ENCODE measurements at places on chromosomes 13 and 19.

- DNase-seq: no peak
Observed at GRCh38 chr13:77511552-77511951, 24.0 kb upstream of the SCEL start.

GRCh38 chr13:96052656-96053002 is 572 bp downstream of the UGGT2 start:
- DNase-seq: no peak

DNA sequence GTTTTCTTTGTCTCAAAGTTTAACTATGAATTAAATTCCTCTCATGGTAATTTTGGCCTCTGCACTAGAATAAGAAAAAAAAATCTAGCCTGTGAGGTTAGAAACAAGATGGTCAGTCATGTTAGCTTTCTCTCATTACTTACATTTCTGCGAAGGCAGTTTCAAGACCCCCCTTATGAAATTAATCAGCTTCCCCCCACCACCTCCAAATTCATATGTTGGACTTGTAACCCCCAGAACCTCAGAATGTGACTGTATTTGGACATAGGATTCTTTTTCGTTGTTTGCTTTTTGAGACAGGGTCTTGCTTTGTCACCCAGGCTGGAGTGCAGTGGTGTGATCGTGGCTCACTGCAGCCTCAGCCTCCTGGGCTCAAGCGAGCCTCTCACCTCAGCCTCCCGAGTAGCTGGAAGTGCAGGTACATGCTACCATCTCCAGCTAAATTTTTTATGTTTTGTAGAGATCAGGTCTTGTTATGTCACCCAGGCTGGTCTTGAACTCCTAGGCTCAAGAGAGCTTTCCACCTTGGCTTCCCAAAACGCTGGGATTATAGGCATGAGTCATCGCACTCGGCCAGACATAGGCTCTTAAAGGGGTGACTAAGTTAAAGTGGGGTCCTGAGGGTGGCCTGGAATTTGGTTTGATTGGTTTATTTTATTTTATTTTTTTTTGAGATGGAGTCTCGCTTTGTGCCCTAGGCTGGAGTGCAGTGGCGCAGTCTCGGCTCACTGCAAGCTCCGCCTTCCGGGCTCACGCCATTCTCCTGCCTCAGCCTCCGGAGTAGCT is 1.4 kb downstream of the PLA2G4C start:
- no peak for DNase-seq

GRCh38 chr19:31146015-31146414 is 203.2 kb downstream of the TSHZ3 start:
- no peak for DNase-seq

DNA sequence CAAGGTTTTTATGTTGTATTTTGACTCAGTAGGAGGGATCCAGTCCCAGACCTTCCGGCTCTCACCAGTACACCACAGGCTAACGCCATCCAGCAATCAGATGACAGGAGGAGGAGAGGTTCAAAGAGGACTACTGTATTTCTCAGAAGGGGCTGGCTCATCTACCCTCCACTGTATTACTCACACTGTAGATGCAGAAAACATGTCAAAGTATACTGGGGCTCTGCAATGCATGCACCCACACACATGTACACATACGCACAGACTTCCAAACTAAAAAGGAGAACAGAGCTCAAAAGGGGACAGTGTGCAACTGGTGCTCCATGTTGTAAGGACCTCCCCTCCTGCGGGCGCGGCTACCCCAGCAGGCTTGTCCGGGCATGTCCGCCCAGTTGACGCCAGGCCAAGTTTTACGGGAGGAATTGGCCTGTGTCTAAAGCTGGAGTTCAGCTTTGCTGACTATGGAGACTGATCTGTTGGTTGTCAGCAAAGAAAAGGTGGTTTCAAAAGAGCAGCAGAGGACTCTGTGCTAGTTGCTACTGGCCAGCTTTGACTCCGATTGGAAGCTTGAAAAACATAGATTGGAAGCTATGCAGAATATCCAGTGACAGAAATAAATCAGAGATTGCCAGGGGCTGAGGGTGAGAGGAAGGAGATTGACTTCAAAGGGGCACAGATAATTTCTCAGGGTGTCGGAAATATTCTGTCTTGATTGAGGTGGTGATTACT is 314.2 kb downstream of the DLEU7 start:
- DNase-seq: no peak

DNA sequence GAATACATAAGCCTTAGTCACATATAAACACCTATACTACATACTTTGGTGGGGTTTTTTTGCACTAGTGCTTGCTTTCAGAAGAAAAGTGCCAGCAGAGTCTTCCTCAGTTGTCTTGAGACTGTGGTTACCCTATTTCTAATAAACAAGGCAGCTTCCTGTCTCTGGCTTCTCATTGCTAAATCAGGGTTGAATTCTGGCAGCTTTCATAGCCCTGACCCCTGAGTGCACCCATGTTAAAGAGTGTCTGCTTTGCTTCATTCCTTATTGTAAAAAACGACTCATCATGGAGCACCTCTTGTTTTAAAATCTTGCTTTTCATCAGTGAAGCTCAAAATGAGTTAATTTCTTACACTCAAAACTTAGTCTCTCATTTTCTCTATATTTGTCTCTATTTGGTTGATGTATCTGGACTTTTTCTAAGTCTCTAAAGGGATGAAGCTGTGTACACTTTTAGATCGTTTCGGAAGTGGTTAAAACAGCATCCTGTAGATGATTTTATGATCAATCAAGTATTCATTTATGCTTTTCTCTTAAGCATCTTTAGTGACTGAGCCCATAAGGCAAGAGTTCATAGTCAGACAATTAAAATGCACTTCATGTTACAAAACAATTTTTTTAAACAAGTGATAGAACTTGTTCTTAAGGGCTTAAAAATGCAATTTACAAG is 72.1 kb downstream of the KLF12 start:
- no peak for DNase-seq

GRCh38 chr13:43573361-43573740 is 213.4 kb downstream of the ENOX1 start:
- DNase-seq: no peak

DNA sequence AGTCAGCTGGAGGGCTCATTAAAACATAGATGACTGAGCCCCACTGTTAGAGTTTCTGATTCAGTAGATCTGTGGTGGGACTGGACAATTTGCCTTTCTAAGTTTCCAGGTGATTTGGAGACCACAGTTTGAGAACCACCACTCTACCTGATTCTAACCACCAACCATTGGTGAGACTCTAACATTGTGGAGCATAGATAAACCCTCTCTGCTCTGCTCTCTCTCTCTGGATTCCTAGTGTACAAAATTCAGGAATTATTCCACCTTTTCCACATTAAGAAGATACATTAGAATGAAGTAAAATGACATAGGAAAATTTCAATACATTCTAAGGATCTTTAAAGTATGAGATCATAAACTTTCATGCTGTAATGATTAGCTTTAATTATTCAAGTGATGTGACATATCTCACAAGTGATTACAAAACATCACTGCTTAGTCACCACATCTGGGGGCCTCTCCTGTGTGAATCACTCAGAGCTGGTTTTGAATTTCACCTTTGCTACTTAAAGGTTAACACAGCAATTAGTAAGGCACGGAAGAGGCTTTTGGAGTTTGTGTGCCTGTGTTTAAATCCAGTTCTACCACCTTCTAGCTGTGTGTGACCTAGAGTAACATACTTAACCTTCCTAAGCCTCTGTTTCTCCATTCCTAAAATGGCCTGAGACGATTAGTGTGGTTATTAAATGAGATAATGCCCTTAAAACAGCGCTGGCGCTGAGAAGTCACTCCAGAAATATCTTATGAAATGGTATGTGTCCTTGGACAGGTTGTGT is 78.5 kb upstream of the NBEA start:
- DNase-seq: no peak

All from NCI-H2081 treated with DMSO at 0.1 percent for 48 hours (cell line).